Right renal pelvis (tissue), 4 donors: ENCODE measurements at places on chromosomes 2 and 18. TPM values are rescaled to one million over a fixed set of nuclear protein-coding genes. Genes with fewer than 3 reads are reported as not detected.

The SERPINB2 gene
- 0.34 TPM for polyA plus RNA-seq

DNA sequence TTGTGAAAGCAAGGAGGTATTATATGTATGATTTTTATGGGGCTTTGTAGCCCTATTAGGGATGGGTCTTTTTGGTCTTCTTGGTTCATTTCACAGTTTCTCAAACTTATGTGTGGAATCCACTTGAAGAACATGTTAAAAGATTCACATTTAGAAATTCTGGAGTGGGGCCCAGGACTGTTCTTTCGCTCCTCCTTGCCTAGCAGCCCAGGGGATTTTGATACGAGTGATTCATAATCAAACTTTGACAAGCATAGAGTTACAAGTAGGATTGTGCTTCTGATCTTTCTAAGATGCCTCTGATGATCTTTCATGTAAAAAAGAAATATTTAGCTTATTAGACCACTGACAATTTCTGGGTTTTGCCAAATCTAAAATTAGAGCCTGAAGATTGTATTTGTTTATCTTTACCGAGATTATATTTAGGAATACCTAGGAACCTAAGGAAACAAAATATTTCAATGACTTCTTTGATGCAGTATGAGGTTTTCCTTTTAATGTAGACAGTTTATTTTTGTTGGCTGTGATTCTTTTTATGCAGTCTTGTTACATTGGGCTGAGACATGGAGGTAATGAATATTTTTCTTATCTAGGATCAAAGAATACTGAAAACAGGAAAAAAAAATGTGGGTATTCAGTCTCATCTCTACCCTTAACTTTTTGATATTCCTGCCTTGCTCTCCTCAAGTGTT, 324.0 kb downstream of the PARD3B start:
- no peak for DNase-seq

DNA sequence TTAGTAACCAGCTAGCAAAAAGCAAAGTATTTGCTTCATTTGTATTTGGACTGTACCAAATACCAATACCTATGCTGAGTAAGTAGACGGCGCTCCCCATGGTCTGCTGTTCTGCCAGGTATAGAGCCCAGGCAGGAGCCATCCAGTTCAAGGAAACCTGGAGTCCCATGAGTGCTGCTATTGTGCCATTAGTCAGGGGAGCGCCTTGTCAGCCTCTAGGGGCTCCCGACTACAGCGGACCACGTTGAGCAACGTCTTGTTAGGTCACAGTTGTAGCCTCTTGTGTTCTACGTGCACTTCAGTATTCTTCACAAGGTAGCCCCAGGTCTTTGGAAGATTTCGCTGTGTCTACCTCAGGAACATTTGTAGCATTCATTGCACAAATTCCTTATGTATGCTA, 21.6 kb upstream of the SLC9A2 start:
- DNase-seq = no peak

DNA sequence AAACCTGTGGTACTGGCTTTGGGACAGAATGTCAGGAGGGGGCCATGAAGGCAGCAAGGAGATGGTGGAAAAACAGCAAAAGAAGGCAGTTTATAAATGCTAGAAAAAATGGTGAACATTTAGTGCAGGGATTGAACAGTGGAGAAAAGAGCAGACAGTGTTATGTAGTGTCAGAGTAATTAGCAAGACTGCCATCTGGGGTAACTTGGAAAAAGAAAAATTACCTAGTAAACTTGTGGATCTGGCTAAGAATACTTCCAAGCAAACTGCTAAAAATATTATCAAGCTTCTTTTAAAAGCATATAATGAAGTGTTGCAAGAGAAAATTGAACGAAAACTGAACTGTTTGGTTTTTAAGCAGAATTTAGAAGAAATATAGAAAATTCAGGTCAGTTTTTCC, 267.8 kb downstream of the INSIG2 start:
- DNase-seq = no peak
